ENCODE measurements at places on chromosomes 5 and 9.

- DNase-seq: no peak
Observed at GRCh38 chr9:117303643-117304230, 111.1 kb downstream of the ASTN2 start.

DNA sequence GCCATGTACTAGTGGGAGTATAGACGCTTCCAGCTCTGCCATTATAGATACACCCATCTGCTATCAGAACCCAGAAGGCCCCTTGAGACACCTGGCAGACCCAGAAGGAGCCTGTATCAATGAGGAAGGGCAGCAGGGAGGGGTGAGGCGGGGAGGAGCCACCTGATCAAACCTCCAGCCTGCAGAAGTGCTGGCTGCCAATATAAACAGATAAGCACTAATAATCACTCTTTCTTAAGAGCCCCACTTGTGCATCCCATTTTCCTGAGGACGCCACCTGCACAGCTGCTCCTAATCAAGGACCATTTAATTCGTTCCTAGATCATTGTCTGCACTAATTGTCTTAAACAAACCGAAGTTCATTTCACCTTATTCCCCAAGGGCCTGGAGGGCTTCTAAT, 75.0 kb upstream of the NEK6 start:
- DNase-seq: no peak

DNA sequence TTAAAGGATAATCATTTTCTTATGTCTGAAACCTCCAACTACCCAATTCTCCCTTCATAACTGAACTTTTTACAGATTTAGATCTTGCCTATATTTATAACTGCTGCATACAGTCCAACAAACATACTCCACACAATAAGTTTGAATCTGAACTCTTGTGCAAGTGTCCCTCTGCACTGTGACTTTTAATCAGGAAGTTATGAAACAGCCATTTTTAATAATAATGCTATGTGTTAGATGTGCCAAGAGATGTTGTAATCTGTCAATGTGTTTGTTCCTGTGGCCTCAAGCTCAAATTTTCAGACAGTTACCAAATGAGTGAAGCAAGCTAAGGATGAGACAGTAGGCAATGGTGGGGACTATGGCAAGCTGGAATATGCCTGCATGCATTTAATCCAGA, 57.6 kb upstream of the MTAP start:
- no peak for DNase-seq

DNA sequence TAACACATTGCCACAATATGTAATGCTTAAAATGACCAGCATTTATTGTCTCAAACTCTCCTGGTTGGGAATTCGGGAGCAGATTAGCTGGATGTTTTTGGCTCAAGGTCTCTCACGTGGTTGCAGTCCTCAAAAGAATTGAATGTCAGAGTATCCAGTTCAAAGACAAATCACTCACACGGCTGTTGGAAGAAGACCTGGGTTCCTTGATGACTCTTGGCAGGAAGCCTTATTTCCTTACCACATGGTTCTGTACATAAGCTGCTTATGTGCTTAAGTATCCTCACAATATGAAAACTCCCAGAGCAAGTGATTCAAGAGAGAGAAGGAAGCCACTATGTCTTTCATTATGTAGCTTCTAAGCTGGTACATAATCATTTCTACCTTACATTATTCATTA, 230.3 kb upstream of the PTPRD start:
- no peak for DNase-seq

- DNase-seq: no peak
Observed at GRCh38 chr5:8413975-8414374, 545.0 kb downstream of the MTRR start.

- no peak for DNase-seq
Observed at GRCh38 chr5:76467216-76467615, 64.1 kb downstream of the IQGAP2 start.

GRCh38 chr9:75488719-75489110, 400.4 kb downstream of the OSTF1 start:
- no peak for DNase-seq

GRCh38 chr9:133461975-133462374, 2.2 kb downstream of the CACFD1 start:
- no peak for DNase-seq

DNA sequence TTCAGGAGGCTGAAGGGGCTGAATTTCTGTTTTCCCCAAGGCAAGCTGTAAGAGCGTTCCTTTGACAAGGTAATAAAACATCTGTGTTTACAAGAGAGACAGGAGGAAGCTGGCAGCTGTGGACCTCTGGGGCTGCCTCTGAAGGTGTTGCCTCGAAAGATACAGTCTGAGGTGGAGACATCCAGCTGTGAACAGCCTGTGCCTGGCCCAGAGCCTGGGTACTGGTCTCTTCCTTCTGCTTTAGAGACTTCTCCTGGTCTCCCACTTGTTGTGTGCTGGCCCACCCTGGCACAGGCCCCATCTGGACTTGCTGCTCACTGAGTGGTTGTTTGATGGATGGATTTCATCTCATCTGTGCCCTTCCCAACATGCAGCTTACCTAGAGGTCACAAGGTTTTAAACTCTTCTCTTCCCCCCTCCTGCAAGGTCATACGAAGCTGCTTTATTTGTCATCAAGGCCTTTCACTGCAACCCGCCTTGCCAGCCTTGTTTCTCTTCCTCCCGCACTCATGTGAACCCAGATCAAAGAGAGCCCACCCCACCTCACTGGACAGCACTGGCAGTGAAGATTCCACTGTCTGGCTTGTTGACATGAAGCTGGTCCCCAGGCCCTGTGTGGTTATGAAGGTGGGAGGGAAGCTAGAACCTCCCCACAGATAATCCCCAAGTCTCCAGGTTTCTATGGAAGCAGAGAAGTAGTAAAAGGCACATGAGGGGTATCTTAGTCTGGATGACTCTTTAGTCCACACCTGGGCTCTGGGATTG, 35.0 kb upstream of the ALDH1B1 start:
- no peak for DNase-seq

DNA sequence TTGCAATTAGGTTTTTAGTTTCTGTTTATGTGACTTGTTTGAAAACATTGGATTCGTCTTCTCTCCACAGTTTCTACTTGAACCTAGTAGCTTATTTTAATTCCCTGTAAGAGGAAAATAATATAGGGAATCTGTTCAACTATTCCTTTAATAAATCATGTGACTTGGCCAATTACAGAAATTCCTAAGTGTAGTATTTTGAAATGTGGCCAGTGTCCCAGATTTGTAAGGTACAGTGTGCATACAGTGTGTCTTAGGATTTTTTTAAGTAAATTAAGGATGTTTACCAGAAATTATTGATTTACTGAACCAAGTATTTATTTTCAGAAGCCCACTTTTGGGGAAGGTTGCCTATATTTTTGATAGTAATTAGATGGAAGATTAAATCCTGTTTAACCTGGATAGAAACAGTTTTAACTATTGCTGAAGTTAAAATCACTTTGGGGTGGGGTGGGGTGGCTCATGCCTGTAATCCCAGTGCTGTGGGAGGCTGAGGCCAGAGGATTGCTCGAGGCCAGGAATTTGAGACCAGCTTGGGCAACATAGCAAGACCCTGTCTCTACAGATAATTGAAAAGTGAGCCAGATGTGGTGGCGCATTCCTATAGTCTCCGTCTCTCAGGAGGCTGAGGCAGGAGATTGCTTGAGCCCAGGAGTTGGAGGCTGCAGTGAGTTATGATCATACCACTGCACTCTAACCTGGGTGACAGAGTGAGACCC, 36.9 kb downstream of the G3BP1 start:
- no peak for DNase-seq

DNA sequence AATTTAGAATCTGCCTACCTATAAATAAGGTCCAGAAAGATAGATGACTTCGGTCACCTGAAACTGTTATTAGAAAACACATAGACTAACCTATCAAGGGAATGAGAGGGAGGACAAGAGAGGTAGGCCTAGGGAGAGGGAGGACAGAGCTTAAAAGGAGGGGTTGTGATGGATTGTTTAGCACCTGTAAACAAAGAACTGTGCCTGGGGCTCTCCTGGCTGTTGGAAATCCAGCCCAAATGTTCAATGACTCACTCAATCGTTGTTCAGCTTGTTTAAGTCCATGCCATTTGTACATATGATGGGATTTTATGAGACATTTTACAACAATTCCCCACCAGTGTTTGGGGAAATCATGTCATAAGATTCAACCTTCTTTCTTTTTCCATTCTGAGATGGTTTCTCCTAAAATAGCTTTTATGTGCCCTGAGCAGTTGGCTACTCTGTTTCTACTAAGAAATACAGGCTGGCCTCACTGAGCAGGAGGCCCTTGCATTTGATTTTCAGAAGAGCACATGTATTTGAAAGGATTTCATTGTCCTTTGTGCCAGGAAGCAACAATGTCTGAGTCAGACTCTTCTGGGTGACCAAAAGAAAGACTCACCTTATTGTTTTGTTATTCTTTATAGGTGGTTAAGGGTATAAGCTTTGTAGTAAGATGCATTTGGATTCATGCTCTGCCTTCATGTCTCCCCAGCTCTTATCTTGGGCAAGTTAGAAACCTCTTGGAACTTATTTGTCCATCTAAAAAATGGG, 48.2 kb upstream of the GPR151 start:
- DNase-seq: no peak

DNA sequence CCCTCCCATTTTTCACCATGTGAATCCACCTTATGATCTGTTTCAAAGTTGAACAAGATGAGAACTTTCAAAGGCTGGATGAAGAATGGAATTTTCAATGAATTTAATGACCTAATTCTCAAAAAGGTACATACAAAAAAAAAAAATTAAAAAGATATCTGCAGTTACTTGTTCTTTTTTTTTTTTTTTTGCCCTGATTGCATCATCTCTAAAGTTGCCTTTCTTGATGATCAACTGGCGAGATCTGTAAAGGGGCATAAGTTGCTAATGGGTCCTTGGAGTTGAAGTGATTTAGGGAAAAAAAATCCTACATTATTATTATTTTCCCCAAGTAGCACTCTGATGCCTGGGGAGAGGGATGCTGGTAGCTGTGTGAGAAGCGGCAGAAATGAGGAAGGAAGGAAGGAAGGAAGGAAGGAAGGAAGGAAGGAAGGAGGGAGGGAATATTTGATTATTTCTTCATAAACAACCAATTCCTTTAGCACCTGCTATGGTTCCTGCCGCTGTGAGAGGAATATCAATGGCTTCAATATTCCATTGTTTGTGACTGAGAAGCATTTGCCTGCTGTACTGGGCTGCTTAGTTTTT, 48.8 kb upstream of the CD180 start:
- no peak for DNase-seq

GRCh38 chr5:110590187-110590586, 136.3 kb downstream of the TMEM232 start:
- DNase-seq: no peak

DNA sequence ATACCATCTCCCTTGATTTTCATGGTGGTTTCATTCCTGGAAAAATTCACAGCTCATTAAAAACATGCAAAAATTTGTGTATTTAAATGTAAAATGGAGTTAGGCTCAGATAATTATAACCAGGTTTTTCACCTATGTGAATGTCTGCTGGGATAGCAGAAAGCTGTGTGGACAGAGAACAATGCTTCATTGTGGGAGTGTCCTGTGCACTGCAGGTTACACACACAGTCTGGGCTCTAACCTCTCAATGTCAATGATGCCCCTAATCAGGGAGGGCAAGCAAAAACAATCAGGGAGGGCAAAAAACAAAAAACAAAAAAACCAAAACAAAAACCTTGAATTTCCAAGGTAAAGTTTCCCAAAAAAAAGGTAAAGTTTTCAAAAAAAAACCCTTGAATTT, 158.9 kb upstream of the KLF9 start:
- no peak for DNase-seq

GRCh38 chr5:43396762-43397304, 15.4 kb downstream of the CCL28 start:
- DNase-seq: peak; percentile 81

DNA sequence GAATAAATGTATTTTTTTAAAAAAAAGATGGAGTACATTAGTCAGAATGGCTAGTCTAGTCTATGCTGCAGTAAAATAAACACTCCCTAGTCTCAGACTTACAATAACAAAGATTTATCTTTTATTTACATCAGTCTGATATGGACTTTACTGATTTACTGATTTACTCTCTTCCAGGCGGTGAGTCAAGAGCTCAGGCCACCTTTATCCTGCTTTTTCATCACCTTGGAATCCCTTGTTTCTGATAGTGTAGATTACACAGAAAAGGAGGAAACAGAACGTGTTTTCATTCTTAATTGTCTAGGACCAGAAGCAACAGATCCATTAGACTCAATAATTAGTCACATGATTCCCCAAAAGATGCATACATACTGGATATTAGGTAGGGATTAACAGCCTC, 290.1 kb upstream of the TRPC7 start:
- no peak for DNase-seq

- no peak for DNase-seq
Observed at GRCh38 chr5:73499187-73499586, 945 bp downstream of the BTF3 start.

GRCh38 chr5:112006721-112007120, 249.7 kb upstream of the NREP start:
- no peak for DNase-seq

DNA sequence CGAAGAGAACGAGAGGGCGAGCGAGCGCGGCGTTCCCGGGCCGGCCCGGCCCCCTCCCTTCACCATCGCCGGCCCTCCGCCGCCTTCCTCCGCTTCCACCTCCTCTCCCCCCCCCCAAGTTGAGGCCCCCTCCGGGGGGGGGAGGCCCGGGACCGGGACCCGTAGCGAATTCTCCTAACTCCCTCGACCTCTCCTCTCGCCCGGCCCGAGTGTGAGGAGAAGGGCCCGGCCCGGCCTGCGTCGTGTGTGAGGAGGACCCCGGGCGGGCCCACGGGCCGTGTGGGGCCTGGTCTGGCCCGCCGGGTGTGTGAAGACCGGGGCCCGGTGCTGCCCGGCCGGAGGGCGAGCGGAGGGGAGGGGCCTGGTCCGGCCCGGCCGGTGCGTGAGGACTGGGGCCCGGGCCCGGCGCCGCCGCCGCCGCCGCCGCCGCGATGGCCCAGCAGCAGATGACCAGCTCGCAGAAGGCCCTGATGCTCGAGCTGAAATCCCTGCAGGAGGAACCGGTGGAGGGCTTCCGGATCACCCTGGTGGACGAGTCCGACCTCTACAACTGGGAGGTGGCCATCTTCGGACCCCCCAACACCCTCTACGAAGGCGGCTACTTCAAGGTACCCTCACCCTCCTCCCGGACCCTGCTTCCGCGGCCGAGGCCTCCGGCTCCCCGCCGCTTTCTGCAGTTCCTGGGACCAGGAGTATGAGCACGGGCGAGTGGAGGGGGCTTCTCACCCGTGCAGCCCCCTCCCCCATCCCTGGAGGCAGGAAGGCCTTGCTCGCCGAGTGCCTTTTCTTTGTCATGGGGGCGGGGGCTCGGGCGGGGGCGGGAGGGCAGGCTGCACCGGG, 587 bp downstream of the UBE2R2 start:
- DNase-seq: peak; percentile 76

DNA sequence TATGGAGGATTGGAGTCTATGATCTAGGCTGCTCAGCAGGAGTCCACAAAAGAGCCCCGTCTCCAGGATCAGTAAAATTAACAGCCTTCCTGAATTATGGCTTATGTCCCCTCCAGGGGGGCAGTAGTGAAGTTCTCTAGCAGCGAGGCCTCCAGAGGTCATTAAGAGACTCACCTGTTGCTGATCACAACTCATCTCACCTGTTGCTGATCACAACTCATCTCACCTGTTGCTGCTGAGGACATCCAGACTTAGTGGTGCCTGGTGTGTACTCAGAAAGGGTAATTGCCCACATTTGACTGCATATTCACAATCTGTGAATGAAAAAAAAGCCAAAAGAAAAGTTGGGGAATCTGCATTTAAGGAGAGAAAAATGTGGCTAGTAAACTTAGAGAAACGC, 129.5 kb downstream of the SMARCA2 start:
- no peak for DNase-seq

- DNase-seq: no peak
Observed at GRCh38 chr9:25709941-25710340, 31.7 kb upstream of the TUSC1 start.

All from activated T-cell treated with anti-CD3 and anti-CD28 coated beads, Interleukin-2, amount 50 U/mL, for 24 hours (primary cell).